Kasumi-1 (cell line): ENCODE measurements at places on chromosomes 16 and 17.

DNA sequence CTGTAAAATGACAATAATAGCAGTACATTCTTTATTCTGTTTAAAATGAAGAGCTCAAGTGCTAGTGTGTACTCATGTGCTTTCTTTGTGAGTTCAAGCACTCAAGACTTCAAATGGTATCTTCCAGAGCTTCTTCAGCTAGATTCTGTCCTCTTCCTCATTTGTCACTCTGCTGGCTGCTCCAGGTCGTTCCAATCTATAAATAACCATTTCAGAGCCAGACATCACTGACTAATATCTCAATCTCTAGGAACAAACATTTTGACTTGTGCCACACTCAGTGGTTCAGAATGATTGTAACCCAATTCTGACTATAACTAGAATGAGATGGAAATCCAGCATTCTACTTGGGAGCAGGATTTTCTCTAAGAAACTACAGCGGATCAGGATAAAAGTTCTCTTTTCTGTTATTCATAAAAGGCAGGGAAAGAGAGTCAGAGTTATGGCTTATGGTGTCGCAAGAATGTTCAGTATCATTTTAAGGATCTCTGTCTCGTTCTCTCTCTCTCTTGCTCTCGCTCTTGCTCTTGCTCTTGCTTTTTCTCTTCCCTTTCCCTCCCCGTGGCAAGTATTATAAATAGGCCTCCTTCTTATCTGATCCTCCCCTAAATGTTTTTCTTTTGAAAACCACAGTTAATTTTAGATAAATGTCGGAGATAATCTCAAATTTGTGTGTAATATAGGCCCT, 116.3 kb upstream of the MAF start:
- no peak for DNase-seq

DNA sequence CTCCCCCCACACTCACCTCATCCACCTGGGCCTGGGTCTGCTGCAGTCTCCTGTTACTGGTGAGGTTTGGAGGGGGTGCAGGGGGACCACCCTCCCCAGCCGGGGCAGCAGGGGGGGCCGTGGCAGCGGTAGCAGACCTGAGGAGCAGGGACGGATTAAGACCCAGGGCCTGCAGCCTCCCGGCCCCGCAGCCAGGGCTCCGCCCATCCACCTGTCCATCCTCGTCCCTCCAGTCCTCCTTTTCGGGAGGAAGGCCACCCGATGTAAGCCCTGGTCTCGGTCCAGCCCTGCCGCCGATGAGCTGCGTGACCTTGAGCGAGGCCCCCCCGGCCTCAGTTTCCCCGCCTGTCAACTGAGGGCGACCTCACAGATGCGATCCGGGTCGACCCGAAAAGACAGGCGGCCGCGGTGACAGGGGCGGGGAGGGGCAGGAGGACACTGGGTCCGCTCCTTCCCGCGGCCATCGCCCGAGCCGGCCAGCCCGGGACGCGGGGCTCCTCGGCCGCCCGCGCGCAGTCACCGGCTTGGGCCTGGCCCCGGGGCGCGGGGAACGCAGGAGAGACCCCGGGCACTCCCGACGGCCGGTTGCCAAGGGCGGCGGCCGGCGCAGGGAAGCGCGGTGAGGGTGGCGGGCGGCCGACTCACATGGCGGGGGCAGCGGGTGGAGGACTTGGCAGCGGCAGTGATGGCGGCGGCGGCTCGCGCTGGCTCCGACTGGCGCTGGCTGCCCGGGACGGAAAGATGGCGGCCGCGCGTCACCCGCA, at the start of gene VAMP2:
VAMP2 (minus strand) TSS at position 716 of the 764 bp plus-strand sequence; CDS start at position 647, 69 bp downstream.
- no peak for DNase-seq

GRCh38 chr16:23678430-23679273, at the start of gene PLK1:
PLK1 (plus strand) TSS chr16:23678889; CDS start chr16:23678933, 44 bp downstream.
- peak; percentile 65 for DNase-seq

- no peak for DNase-seq
Observed at GRCh38 chr16:8611886-8612600, 9.5 kb upstream of the METTL22 start.

GRCh38 chr16:59164461-59164860, 430.3 kb upstream of the GOT2 start:
- DNase-seq: no peak

DNA sequence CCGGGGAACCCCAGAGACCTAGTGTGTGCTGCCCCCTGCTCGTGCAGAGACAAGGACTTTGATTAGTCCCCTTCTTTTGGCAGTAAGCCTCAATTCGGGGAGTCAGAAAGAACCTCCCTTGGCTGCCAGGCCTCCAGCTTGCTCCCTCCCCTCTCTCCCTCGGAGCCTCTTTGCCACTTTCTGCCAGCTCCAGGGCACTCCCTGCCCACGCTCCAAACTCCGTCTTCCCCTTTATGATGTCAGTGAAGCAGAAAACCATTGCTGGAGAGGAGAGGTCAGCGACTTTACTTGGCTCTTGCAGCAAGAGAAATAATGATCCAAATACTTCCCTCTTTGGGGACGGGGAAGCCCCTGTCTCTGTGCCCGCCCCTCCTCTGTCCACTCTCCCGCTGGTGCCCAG, 28.1 kb downstream of the TTYH2 start:
- DNase-seq: no peak

DNA sequence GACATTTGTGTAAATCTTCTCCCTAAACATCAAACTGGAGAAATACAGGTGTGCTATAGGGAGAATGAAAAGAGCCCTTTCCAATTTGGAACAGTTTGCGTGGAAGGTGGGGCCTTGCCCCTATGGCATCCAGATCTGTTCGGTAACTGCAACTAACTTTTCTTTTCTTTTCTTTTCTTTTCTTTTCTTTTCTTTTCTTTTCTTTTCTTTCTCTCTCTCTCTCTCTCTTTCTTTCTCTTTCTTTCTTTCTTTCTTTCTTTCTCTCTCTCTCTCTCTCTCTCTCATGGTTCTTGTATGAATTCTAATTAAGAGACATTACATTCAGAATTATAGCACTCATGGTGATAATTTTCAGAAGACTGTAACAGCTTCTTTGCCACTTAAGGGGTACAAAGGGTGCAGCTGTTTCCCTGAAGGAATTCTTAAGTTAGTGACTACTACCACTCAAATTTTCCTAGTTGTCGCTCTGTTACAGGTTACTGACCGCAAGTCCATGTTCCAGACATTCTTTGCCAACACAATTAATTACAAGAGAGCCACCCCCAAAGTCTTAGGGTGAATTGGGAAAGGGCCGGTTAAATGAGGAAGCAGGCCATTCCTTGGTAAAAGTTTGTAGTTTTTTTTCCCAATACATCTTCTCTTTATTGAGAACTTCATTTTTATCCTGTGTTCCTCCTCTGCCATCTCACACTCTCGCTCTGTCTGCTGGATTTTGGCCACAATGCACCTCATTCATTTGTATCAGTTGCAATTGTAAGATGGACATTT, 69.8 kb downstream of the KSR1 start:
- DNase-seq: no peak

- no peak for DNase-seq
Observed at GRCh38 chr17:81656118-81656743, at the start of gene PDE6G. PDE6G (minus strand) TSS chr17:81656542; CDS start chr17:81653305, 3,237 bp downstream.

DNA sequence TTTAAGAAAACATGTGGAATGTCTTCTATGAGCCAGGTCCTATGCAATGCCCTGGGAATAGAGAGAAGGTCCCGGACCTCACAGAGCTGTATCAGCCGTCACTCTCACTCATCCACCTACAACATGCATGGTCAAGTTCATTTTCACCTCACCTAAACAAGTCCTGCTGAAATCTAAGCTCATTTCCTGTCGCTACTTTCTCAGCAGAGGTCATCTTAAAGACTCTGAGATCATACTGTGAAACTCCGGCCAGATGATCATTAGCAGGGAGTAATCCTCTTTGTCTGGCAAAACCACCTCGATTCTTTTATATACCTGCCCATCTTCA, 66.2 kb upstream of the LYRM9 start:
- DNase-seq: no peak

- DNase-seq: peak; percentile 94
Observed at GRCh38 chr17:534071-534691, 180.5 kb downstream of the VPS53 start.

DNA sequence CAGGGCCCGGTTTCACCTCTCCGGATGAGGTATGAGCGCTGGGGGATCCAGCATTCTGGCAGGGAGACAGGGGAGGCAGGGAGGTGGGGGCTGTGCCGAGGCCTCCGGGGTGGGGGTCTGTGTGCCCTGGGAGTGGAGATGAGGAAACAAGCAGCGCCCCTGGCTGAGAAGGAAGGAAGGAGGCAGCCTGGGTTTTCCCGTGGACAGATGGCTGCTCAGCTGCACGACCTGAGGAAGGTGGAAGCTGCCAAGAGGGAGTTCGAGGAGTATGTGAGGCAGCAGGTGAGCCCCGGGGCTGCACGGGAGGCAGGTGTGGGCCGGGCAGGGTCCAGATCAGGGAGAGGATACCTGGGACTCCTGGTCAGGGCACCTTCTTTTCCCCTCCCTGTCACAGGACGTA, 4.3 kb downstream of the RNF112 start:
- no peak for DNase-seq

DNA sequence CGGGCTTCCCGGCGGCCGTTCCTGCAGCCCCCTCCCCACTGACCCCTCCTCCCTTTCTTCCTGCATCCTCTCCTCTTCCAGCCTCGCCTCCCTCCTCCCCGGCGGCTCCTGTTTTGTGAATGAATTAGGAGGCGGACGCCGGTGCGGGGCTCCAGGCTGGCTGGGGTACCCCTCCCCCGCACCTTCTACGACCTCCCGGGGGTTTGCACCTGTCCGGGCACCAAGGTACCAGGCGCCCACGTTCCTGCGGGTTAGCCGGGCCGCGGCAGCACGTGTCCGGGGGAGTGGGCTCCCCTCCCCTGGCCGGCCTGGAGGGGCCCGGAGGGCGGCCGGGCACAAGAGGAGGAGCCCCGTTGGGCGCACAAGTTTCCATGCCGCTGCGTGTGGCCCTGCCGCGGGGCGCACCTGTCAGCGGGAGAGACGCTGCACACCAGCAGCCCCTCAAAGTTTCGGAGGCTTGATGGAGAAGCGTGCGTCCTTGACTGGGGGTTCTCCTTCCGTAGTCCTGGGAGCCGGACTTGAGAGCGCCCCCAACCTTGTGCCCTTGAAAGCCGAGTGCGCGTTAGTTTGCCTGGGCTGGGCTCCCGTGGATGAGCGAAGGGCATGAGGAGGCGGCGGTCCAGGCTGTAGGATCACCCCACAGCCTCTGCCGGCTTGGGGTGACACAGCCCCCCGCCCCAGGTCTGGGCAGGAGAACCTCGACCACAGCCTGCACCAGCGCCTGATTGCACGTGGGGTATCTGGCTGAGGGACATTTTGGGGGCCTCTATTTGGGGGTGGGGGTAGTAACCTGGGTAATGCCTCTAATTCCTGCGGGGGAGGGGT, 1.2 kb downstream of the HAS3 start:
- DNase-seq: no peak

DNA sequence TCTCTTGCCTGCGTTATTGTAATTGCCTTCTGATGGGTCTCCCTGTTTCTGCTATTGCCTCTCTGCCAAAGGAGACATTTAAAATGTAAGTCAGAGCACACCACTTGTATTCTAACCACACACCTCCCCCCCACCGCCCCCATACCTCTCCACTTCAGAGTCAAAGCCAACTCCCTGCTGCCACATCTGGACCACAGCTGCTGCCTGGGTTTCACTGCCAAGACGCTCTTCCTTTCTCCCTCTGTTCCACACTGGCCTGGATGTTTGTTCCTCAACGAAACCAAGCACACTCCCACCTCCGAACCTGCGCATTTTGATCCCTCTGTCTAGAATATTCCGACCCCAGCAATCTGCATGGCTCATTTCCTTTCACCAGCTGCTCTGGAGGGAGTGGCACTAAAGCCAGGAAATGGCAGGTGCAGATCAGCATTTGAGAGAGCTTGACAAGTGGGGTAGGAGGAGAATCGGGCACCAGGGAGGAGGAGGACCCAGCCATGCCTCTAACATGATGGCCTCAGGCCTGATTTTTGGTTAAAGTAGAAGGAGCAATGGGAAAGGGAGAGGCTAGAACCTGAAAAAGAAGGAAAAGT, 92.4 kb upstream of the HS3ST2 start:
- no peak for DNase-seq

- DNase-seq: no peak
Observed at GRCh38 chr17:51214920-51215319, 44.9 kb downstream of the MBTD1 start.
